ENCODE measurements at places on chromosomes 5 and 9. TPM values are rescaled to one million over a fixed set of nuclear protein-coding genes. Genes with fewer than 3 reads are reported as not detected.

FOXE1 gene
- not detected for total RNA-seq

ADAMTS13 gene
- total RNA-seq, result 0.39 TPM

CTXN3 gene
- total RNA-seq, result not detected

PTTG1 gene
- total RNA-seq, result 99.1 TPM

CARD19 gene
- 142 TPM for total RNA-seq

GABRA1 gene
- not detected for total RNA-seq

OTP gene
- not detected for total RNA-seq

FLT4 gene
- total RNA-seq, result not detected

KCTD16 gene
- 0.31 TPM for total RNA-seq

PRR16 gene
- not detected for total RNA-seq

MRPS2 gene
- 105 TPM for total RNA-seq

PTPN3 gene
- total RNA-seq, result 11.3 TPM

PCDHB9 gene
- total RNA-seq, result 0.25 TPM

IL33 gene
- total RNA-seq, result 0.03 TPM

SOHLH1 gene
- total RNA-seq, result not detected

TAF11L10 gene
- not detected for total RNA-seq

FYB1 gene
- not detected for total RNA-seq

SYNPO gene
- 0.44 TPM for total RNA-seq

TMEM174 gene
- not detected for total RNA-seq

SLC25A2 gene
- total RNA-seq, result not detected

DAB2 gene
- 3.4 TPM for total RNA-seq

FOXD4L5 gene
- not detected for total RNA-seq

PCDHGA12 gene
- 0.37 TPM for total RNA-seq

CCL27 gene
- not detected for total RNA-seq

SLC46A2 gene
- not detected for total RNA-seq

DBH gene
- not detected for total RNA-seq

RGP1 gene
- total RNA-seq, result 18.9 TPM

GDA gene
- 34.1 TPM for total RNA-seq

LRRC19 gene
- not detected for total RNA-seq

HSPB3 gene
- not detected for total RNA-seq

ARL14EPL gene
- total RNA-seq, result not detected

CAPSL gene
- total RNA-seq, result not detected

F2RL2 gene
- total RNA-seq, result 0.34 TPM

PHF24 gene
- total RNA-seq, result not detected

ZFP37 gene
- total RNA-seq, result not detected

INSL6 gene
- total RNA-seq, result not detected

SLC1A3 gene
- not detected for total RNA-seq

PCDHA9 gene
- total RNA-seq, result not detected

PPP3R2 gene
- total RNA-seq, result not detected

PCDHGA2 gene
- 0.05 TPM for total RNA-seq

PDE8B gene
- not detected for total RNA-seq

GARIN3 gene
- not detected for total RNA-seq

PCDHGA9 gene
- total RNA-seq, result 0.31 TPM

NR5A1 gene
- total RNA-seq, result 0.16 TPM

MXD3 gene
- total RNA-seq, result 55.7 TPM

MSX2 gene
- total RNA-seq, result 2.0 TPM

GLRA1 gene
- not detected for total RNA-seq
